ENCODE measurements at places on chromosomes 5 and 9.
A peak's percentile ranks its signal among the peaks of the same experiment; 100 is the strongest.

DNA sequence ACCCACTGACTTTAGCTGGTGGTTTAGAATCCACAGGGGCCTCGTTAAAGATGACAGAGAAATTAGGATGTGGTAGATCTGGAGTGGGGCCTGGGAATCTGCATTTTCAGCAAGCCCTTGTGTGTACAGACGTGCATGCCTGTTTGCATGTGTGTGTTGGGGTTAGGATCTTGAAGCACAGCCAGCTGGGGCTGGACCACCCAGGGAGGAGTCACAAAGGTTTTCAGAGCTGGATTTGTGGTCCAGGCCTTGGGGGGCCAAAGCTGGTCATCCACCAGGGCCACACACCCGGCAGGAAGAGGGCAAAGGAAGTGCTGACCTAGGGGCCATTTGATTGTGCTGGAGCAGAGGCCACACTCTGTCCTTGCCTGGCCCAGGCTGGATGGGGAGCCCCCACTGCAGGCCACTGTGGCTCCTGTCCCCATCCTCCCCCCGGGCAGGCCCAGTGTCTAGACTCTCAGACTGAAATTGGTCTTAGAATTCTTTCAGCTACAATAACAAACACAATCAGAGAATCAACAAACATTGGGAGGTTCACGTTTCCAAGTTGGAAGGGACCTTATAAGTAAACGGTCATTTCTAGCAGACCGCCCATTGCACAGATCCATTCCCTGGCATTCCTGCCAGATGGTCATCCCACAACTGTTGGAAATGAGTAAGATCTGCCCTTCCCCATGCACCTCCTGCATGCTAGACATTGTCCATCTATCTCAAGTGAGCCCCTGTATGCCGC, 10.3 kb downstream of the CDX1 start:
- no peak for DNase-seq

- DNase-seq, result no peak
Measured at GRCh38 chr5:66520854-66521253, 75.3 kb upstream of the MAST4 start.

- DNase-seq, result no peak
Measured at GRCh38 chr5:77356740-77357139, 135.4 kb downstream of the WDR41 start.

DNA sequence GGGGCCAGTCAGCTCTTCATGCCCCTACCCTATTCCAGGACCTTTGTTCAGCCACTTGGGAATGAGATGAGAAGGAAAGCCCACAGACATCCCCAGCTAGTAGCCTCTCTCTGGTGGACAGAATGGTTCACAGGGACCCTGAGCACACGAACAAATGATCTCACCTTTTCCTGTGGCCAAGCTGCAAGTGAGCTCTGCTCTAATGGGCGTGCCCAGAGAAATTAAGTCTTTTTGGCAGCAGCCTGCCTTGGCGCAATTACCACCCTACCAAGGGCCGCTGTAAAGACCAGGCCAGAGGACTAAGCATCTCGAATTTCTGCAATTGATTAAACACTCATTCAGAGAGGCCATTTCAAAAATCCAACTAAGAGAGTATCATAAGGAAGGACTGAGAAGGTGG, 56.0 kb downstream of the WHRN start:
- DNase-seq, result no peak

- no peak for DNase-seq
Measured at GRCh38 chr9:136189394-136190236, 15.3 kb downstream of the LHX3 start.

GRCh38 chr9:34145165-34145564, 18.7 kb upstream of the DCAF12 start:
- no peak for DNase-seq

- no peak for DNase-seq
Measured at GRCh38 chr9:11158063-11158462, 545.3 kb upstream of the PTPRD start.

DNA sequence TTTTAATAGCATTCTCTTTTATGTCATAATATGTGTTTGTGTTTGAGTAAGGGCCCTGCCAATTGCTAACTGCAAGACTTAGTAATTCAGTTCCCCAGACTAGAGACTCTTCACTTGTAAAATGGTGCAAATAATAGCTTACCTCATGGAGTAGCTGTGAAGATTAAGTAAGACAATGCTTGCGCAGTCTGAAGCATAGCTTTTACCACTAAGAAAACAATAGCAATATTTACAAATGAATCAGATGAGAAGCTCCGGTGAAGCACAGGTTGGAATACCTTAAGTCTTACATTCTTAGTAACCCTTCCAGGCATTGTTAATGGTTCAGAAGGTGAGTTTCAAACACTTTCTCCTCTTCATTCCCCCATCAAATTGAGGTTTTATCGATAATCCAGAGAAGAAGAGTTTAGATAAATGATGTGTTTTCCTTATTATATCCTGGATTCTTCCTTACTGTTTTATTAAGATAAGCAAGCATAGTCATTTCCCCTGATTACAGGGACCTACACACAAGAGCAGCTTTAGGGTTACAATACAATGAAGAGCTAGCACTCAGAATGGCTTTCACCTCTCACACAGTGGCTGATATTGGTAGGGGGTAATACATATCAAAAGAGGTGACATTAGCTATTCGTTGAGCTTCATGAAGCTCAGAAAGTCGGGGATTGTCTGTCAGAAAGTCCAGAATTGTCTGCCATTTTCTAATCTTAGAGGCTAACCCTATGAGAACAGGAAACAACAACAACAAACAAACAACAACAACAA, 96.4 kb upstream of the EDIL3 start:
- DNase-seq, result no peak

- peak; percentile 37 for DNase-seq
Measured at GRCh38 chr5:76855961-76856360, 6.1 kb downstream of the S100Z start.

DNA sequence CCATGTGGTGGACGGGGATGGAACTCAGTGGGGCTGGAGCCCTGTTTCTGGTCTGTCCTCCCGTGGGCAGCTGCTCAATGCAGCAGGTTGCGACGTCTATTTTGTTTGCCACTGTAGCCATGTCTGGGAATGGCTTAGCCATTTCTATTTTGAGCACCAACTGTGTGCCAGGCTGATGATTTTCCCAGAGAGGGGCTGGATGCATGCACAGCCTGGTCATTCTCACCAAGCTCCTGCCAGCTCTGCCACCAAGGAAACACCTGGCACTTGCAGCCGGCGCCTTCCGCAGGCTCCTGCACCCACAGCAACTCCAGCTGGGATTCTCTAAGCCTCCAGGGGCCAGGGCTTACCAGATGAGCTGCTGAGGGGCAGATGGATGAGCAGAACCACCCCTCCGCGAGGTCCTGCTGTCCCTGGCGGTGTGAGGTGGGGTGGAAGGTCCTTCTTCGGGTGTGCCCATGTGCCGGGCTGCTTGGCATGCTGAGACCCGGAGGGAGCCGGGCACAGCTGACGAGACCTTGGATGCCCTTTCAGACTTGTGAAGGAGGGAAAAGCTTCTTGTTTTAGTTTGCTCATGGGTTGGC, 151.2 kb downstream of the RXRA start:
- DNase-seq, result no peak

- DNase-seq, result no peak
Measured at GRCh38 chr9:129486756-129487657, 133.9 kb downstream of the C9orf50 start.

DNA sequence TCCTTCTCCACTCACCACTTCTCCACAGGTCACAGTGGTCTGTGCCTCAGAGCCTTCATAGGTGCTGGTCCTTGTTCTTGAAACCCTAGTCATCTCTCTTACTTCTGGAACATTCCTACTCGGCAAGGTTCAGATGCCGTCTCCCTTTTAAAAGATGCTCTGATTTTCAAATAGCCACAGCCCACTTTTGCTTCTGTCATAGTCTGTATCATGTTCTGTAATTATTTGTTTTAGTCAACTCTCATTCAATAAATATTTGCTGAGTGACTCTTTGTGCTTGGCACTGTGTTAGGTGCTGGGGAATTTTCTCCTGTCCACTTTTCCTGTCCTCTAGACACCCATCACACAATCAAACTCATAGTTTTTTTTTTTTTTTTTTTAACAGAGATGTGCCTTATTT, 181.3 kb upstream of the IL12B start:
- DNase-seq, result no peak

- no peak for DNase-seq
Measured at GRCh38 chr5:163434401-163434866, 3.0 kb upstream of the CCNG1 start.

DNA sequence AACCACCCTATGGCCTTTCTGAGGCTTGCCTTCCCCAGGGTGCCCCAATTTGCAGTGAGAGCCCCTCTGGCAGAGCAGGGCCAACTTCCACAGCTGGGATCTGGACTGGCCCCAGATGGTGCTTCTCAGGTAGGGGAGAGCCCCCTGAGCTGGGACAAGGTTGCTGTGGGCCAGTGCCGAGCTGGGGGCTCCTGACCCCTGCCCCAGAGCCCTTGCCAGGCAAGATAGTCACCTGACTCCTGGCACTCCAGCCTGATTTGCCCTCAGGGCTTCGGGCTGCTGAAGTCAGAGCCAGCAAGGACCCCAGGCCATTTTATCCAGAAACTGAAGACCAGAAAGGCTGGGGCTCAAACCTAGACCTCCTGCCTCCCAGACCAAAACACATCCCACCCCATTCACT, 33.4 kb upstream of the AKNA start:
- DNase-seq, result no peak

DNA sequence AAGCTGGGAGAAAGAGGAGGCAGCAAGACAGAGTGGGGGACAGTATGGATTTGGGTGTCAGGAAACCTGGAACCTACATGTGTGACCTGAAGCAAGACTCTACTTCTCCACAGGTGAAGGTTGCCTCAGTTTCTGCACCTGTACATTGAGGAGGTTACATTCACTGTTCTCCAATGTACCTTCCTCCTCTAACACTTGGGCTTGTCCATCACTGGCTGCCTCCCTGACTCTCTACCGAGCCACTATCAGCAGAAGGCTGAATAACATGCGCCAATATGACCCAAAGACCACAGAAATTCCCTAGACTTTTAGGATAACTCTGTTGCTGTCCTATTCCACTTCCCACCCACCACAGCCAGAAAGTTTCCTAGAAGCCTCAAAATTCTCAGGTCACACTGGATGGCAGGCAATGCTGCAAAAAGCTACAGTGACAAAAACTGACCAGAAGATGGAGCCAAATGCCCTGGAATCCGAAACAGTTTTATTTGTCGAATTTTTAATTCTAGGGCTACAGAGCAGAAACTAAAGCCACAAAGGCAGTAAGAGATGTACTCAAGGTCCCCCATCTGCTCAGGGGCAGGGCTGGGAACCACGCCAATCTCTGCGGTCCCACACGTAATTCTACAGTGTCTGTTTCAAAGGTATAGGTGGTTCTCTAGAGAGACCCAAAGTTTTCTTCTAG, 64.4 kb downstream of the FAM114A2 start:
- DNase-seq, result peak; percentile 39

GRCh38 chr5:146785065-146785464, 93.5 kb downstream of the PPP2R2B start:
- DNase-seq, result no peak

DNA sequence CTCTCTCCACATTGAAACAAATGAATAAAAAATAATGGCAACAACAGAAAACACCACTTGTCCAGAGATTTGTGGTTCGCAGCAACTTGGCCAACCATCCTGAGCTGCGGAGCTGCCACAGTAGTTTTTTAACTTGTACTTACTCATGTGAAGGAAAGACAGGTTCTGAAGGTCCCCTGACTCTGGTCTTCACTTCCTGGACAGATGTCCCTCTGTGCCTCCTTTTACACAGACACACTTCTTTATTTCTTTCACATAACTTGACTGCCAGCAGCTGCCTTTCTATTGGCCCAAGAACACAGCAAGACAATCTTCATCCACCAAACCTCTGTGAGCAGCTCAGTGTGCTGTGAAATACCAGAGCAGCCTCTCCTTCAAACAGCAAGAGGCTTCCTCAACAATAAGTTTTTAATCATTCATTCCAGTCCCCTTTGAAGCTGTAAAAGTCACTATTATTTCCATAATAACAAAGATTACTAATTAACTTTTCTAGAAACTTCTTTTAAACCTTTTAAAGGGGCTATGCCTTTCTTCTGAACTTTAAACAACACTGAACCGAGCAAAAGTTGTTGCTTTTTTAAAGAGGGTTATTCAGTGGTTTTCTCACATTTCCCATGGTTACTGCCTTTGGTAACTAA, 198.7 kb downstream of the NR2F1-AS1 start:
- no peak for DNase-seq

DNA sequence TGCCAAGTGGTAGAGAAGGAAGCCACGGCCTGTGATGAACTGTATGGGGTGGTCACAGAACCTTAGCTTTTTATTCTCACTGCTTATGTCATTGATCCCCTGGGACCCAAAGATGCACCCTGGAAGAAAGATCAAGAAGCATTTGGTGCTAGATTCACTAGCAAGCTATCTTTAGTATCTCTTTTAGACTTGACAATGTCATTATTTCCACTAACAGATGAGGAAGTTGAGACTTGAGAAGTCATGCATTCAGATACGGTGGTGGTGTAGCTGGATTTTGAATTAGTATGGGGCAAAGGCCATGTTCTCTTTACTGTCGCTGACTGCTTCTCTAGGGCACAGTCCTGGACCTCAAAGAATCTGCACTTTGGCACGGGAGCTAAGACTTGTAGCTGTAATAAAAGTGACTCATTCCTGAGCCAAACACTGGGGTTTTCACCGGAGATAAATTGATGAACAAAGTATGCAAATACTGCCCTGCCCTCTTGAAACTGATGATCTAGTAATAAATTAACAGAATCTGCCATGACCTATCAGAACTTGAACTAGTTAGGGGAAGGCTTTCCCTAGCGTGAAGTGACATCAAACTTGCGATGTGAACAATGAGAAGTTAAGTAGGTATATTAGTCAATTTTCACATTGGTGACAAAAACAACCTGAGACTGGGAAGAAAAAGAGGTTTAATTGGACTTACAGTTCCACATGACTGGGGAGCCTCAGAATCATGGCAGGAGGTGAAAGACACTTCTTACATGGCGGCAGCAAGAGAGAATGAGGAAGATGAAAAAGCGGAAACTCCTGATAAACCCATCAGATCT, 5.4 kb downstream of the GDA start:
- DNase-seq, result no peak

DNA sequence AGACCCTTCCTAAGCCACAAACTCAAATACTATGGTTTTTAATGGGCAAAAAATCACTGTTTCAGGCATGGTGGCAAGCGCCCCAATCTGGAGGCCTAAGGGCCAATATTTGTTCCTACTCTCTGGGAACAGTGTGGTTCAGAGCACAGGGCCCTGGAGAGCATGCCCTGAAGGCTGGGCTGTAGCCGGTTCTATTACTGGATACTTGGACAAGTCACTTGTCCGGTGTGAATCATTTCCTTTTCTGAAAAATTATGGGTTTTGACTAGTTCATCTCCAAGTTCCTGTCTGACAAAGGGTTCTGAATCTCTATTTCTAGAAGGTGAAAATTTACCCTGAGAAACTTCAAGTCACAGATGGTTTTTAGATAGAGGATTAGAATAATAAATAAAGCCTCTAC, 75.0 kb downstream of the OTULIN start:
- DNase-seq, result no peak

- no peak for DNase-seq
Measured at GRCh38 chr5:168162464-168162863, 129.0 kb upstream of the WWC1 start.

DNA sequence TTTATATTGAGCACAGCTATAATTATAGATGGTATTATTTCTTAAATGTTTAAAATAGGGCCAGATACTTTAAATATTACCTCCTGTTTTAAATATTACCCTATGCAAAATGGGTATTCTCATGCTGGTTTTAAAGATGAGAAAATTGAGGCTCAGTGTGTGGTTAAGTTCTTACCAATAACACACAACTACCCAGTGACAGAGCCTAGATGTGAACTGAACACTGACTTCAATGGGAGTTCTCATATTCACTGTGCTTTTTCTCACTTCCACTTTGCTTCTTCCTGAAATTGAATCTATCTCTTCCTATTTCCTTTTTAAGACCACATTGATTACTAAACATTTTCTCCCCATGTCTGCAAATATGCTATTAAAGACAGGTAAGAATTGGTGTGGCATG, 135.8 kb upstream of the TUSC1 start:
- no peak for DNase-seq
